Naive thymus-derived CD4-positive, alpha-beta T cell (primary cell): ENCODE measurements at places on chromosomes 3 and 15. TPM values are rescaled to one million over a fixed set of nuclear protein-coding genes. Genes with fewer than 3 reads are reported as not detected.

DNA sequence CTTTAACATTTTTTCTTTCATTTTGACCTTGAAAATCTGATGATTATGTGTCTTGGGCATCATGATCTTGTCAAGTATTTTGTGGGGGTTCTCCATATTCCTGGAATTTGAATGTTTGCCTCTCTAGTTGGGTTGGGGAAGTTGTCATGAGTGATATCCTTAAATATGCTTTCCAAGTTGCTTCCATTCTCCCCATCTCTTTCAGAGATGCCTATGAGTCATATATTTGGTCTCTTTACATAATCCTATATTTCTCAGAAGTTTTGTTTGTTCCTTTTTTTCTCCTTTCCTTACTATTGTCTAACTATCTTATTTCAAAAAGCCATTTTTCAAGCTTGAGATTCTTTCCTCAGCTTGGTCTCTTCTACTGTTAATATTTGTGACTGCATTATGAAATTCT is 69.0 kb upstream of the CCDC80 start:
- no peak overlapping the region for H3K27ac ChIP-seq
- H3K4me3 ChIP-seq: no peak overlapping the region
- no peaks in the 10 kb centered on the region for H3K27me3 ChIP-seq
- H3K36me3 ChIP-seq: no peaks in the 10 kb centered on the region
- no peak for DNase-seq
- no peaks in the 10 kb centered on the region for H3K4me1 ChIP-seq

DNA sequence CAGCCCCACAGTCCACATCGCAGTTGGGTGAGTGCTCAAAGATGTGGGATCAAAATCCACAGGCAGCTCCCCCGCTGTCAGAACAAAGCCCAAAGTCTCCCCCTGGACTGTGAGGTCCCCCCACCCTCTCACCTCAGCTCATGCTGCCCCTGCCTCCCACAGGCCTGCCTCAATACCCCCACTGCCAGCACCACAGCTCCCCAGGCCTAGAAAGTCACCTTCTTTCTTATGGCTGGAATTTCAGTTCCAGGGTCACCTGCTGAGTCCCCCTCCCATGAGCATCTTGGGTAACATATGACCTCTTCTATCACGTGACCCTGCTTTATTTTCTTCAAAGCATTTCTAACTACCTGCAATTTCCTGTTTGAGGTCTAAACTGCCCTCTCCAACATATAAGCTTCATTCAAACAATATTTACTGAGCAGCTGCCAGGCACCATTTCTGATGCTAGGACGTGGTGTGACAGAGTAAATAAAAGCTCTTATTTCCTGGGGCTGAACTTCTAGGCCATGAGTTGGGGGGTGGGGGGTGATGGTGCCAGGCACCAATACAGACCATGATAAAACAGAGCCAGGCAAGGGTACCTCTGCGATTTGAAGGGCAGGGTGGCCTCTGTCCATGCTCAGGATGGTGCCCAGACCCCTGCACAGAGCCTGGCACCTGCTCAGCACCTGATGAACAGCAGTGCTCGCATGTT is 2.4 kb upstream of the TMEM89 start:
- DNase-seq: no peak
- H3K27me3 ChIP-seq: no peaks in the 10 kb centered on the region
- no peak overlapping the region for H3K27ac ChIP-seq
- H3K36me3 ChIP-seq: no peaks in the 10 kb centered on the region
- no peak overlapping the region for H3K4me3 ChIP-seq

- H3K36me3 ChIP-seq: no peaks in the 10 kb centered on the region
- H3K27me3 ChIP-seq: no peaks in the 10 kb centered on the region
- H3K4me3 ChIP-seq: no peak overlapping the region
Measured at GRCh38 chr15:85350395-85350794, 30.0 kb upstream of the AKAP13 start.

DNA sequence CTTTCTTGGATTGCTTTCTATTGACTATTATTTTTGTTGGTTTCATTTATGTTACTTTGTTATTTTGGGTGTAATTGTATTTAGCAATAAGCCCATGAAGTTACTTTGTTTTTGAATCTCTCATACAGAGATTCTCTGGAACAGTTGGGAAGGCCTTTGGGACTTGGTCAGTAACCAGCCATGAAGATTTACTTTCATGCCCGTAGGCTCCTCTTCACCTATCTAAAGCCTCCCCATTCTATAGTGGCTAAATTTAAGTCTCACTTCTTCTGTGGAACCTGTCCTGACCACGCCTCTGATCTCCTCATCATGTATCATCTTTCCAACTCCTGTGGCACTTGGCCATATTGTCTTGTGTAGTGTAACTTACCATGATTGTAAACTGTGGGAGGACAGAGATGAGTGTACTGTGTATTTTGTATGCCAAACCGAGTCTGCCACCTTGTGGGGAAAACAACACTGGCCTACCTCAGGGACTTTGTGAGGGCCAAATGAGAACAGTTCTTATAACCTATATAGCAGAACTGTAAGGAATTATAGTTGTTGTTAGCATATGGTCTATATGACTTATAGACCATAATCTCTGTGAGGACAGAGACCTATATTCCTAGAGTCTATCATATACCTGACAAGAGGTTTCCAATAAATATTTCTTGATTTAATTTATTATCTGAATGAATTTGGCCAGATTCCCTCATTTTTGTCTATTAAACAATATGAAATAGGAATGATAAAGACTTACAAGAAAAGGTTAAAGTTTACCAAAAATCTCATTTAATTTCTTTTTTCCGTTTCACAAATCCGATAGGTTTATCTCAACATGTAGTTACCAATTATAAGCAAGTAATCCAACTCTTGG is 75.0 kb downstream of the STARD9 start:
- peak; percentile 59 for DNase-seq
- no peaks in the 10 kb centered on the region for H3K4me1 ChIP-seq
- H3K27me3 ChIP-seq: no peaks in the 10 kb centered on the region
- no peak overlapping the region for H3K27ac ChIP-seq
- no peaks in the 10 kb centered on the region for H3K36me3 ChIP-seq

DNA sequence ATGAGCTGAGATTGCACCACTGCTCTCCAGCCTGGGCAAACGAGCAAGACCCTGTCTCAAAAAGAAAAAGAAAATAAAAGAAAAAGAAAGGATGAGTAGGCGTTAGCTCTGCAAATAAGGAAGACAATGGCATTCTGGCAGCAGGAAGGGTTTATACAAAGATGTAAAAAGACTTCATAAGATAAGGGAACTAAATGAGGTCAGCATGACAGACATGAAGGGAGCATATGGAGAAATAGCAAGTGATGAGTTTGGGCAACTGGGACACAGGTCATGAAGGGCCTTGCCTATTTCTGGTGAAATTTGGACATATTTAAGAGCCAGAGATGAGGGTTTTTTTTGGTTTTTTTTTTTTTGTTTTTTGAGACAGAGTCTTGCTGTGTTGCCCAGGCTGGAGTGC is 24.5 kb downstream of the TMEM266 start:
- H3K4me3 ChIP-seq: no peak overlapping the region
- H3K4me1 ChIP-seq: no peaks in the 10 kb centered on the region
- H3K27me3 ChIP-seq: no peaks in the 10 kb centered on the region

The SCN5A gene
- not detected for total RNA-seq

DNA sequence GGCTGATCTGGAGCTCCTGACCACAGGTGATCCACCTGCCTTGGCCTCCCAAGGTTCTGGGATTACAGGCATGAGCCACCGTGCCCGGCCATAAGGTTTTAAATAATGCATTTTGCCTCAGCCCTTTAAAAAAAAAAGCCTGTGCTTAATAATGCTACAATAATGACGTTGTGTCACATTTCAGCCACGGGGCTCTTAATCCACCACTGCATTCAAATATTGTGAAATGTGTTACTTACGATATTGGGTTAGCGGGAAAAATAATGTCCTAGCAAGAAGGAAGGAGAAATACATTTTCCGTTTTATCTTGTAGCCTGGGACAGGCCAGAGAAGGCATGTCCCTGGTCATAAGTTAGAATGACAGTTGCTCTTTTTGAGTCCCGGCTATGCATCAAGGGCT is 17.6 kb downstream of the PAQR5 start:
- no peak for DNase-seq
- H3K27ac ChIP-seq: no peak overlapping the region
- H3K27me3 ChIP-seq: no peaks in the 10 kb centered on the region

- no peaks in the 10 kb centered on the region for H3K27me3 ChIP-seq
- DNase-seq: no peak
Measured at GRCh38 chr3:196553551-196553950, 14.8 kb downstream of the WDR53 start.

The GRAMD1C gene
- total RNA-seq: not detected

The LNP1 gene
- 2.3 TPM for total RNA-seq

DNA sequence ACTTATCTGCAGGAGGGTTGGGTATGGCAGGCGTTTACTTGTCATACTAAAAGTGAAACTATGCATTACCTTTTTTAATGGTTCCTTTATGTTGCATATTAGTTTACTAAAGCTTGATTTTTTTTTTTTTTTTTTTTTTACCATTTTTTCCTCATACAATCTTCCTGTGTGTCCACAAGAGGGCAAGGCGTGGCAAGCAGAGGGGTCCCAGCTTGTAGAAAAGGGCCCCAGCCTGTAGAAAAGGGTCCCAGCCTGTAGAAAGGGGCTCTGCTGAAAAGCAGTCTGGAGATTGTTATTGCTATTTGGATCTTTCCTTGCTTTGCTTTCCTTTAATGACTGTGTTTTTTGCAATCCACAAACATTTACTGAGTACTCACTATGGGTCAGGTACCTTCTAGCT is 21.9 kb downstream of the MKRN2 start:
- H3K4me1 ChIP-seq: no peaks in the 10 kb centered on the region
- peaks cover 96% of the 10 kb centered on the region for H3K36me3 ChIP-seq
- no peaks in the 10 kb centered on the region for H3K27me3 ChIP-seq
- no peak for DNase-seq
- H3K4me3 ChIP-seq: no peak overlapping the region

- H3K27ac ChIP-seq: no peak overlapping the region
- no peak for DNase-seq
- H3K27me3 ChIP-seq: no peaks in the 10 kb centered on the region
- no peak overlapping the region for H3K4me3 ChIP-seq
Measured at GRCh38 chr15:29456255-29456654, 186.6 kb upstream of the NSMCE3 start.

DNA sequence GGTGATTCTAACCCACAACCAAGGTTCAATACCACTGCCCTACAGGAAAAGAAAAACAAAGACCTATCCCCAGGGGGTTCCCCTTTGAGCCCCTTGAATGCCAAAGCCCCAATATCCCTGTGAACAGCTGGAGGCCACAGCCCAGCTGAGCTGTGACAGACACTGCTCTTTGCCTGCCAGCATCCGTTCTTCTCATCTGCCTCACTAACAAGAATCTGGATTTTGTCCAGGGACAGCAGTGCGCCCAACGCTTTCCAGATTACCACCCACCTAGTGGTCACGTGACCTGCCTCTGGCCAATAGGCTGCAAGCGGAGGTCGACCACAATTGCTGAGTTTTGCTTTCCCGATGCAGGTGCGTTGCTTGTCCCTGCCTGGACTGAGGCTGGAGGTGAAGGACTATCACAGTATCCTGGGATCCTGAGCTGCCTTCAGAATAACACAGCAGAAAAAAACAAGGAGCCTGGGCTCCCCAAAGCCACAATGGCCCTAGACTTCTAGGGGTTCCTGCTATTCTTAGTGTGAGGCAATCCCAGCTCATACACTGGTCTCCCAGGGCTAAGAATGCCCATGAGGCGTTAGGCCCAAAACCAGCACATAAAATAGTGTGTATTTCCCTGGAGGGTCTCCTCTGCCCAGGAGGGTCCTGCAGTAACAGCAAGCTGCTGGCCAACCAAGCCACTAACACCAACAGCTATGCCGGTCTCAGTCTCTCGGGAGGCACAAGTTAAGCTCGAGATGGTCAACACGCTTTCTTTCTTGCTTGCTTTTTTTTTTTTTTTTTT is 13.8 kb downstream of the BDH1 start:
- H3K4me3 ChIP-seq: no peak overlapping the region
- no peaks in the 10 kb centered on the region for H3K4me1 ChIP-seq
- no peak for DNase-seq
- H3K36me3 ChIP-seq: no peaks in the 10 kb centered on the region
- no peaks in the 10 kb centered on the region for H3K27me3 ChIP-seq

DNA sequence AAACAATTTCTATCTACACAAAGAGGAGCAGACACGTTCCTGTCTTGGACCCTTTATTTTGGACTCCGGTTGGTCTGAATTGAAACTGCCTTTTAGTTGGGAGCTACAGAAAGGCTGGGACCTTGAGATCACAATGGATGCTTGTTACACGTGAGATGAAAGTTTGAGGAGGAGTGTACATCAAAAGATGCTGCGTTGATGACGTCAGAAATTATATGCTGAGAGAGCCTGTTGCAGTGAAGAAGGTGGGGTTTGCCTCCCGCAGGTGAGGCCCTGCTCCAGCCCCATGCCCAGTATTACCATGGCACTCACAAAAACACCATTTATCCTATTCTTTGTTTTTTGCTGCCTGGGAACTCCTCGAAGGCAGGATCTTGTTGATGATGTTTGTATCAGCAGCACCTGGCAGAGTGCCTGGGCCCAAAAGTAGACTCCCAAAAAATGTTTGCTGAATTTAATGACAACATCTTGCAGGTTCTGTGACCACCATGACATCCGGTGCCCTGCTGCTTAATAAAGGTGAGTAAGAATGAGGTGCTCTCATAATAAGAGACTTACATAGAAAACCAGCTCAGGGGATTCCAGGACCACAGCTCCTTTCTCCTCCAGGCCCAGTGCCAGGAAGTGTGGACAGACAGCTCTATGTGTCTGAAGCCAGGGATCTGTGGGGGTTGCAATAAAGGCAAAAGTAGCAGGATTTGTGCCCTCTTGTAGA is 136.1 kb upstream of the UBE2E1 start:
- H3K27ac ChIP-seq: no peak overlapping the region
- no peak overlapping the region for H3K4me3 ChIP-seq
- H3K36me3 ChIP-seq: no peaks in the 10 kb centered on the region
- H3K4me1 ChIP-seq: no peaks in the 10 kb centered on the region
- no peaks in the 10 kb centered on the region for H3K27me3 ChIP-seq

The MYRIP gene
- total RNA-seq: not detected

The DNAH1 gene
- total RNA-seq: 48.2 TPM

GRCh38 chr3:127689266-127689860 is 16.6 kb downstream of the ABTB1 start:
- H3K36me3 ChIP-seq: no peaks in the 10 kb centered on the region
- H3K27ac ChIP-seq: no peak overlapping the region
- H3K27me3 ChIP-seq: no peaks in the 10 kb centered on the region
- no peak for DNase-seq
- H3K4me1 ChIP-seq: no peaks in the 10 kb centered on the region

GRCh38 chr3:41102053-41102556 is 97.2 kb upstream of the CTNNB1 start:
- no peak overlapping the region for H3K4me3 ChIP-seq
- no peak for DNase-seq
- no peaks in the 10 kb centered on the region for H3K27me3 ChIP-seq

GRCh38 chr3:185439745-185440466 is 58.9 kb downstream of the TMEM41A start:
- H3K4me1 ChIP-seq: no peaks in the 10 kb centered on the region
- H3K36me3 ChIP-seq: no peaks in the 10 kb centered on the region
- H3K27ac ChIP-seq: no peak overlapping the region
- no peaks in the 10 kb centered on the region for H3K27me3 ChIP-seq

The RARB gene
- not detected for total RNA-seq
